ENCODE measurements at places on chromosomes 3 and 15. TPM values are rescaled to one million over a fixed set of nuclear protein-coding genes. Genes with fewer than 3 reads are reported as not detected.

DNA sequence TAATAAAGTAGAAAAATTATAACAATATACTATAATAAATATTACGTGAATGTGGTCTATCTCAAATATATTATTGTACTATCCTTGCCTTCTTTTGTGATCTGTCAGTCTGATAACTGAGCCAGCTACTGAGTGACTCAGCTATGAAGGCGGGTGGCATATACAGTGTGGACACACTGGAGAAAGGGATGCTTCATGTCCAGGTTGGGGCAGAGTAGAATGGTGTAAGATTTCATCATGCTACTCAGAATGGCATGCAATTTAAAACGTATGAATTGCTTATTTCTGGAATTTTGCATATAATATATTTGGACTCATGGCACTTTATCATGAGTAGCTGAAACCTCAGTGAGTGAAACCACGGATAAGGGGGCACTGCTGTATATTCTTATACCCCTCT, 172.9 kb upstream of the TBC1D5 start:
- no peak for DNase-seq

- DNase-seq, result no peak
Measured at GRCh38 chr3:169117264-169117663, 546.2 kb downstream of the MECOM start.

- peak; percentile 42 for DNase-seq
Measured at GRCh38 chr15:63599401-63600000, 2.3 kb downstream of the FBXL22 start.

- no peak for DNase-seq
Measured at GRCh38 chr3:119340446-119340845, 46.3 kb downstream of the ARHGAP31 start.

- DNase-seq, result no peak
Measured at GRCh38 chr3:127389420-127389819, 101.6 kb upstream of the PRR20G start.

DNA sequence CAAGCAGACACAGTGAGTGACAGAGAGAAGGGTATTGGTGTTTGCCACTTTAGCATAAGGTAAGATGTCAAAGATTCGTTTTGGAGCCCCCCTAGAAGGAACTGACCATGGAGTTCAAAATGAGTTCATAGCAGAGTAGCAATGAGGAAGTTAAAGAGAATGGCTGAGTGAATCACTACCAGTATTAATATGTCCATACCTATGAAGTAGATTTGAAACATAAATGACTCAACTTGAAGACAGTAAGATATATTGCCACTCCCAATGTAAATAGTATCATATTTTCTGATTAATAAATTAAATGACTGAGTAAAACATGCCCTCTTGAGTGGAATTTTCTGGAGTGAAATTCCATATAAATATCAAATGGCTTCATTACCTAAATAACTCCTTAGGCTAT, 675.1 kb downstream of the NLGN1 start:
- DNase-seq, result no peak

- peak; percentile 3 for DNase-seq
Measured at GRCh38 chr15:61474796-61475195, 245.7 kb upstream of the RORA start.

- DNase-seq, result no peak
Measured at GRCh38 chr15:80768158-80768557, 11.0 kb upstream of the CEMIP start.

DNA sequence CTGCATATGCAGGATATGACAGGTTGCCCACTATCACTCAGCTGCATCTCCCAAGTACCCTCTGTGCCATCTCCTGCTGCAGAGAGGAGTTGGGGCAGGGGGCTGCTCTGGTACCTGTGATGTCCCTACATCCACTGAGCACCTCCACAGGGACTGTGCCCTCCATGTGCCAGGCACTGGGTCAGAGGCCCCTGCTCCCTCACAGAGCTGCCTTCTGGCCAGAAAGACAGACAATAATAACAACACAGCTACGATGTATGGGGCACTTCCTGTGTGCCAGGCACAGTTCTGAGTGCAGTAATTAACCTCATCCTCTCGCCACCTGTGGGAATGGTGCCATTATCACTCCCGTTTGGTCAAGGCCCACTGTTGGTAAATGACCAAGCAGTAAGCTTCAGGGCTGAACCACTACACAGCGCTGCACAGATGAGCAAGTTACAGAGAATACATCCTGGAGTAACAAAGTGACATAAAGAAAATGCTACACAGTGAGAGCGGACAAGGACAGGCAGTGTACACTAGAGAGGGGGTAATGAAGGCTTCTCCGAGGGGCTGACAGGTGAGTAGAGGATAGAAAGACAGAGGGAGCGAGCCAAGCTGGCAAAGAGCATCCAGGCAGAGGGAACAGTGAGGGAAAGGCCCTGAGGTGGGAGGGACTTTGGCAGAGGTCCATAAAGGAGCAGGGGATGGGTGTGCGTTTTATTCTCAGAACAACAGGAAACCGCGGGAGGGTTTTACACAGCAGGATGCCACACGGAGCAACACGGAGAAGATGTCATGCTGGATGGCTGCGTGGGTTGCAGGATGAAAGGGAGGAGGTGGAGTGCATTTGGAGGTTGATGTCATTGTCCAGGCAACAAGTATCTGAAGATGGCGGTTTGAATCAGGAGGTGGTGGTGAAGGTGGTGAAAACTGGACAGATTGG, 13.6 kb downstream of the WNT7A start:
- DNase-seq, result no peak

DNA sequence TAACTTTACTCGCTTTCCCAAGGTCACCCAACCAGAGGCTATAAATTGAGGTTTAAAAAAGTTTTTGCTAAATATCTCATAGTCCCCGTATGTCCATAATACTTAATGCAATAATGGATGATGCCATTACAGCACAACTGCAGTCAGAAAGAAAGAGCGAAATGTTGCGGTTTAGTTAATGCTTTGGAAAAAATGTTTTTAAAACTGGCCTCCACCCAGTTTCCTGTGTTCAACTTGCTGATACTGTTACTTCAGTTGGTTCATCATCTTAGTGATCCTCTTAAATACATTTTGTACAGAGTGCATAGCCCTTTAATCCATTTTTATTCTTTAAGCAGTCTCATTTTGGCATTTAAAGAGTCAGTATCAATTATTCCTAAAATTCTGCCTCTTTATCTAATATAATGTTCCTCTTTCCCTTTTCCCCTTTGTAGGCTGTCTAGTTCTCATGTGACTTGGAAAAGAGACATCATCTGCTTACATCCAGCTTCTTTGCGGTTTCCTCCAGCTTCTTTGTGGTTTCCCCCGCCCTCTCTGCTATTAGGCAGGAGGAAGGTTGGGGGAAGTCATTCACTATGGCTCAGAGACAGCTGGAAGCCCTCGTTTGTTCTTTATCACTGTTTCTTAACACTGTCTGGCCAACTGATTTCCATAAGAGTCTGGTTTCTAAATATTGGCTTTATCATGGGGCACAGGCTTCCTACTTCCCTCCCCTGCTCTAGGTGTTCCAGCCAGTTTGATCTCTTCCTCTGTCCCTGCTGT, 154.3 kb downstream of the GOLIM4 start:
- peak; percentile 96 for DNase-seq

DNA sequence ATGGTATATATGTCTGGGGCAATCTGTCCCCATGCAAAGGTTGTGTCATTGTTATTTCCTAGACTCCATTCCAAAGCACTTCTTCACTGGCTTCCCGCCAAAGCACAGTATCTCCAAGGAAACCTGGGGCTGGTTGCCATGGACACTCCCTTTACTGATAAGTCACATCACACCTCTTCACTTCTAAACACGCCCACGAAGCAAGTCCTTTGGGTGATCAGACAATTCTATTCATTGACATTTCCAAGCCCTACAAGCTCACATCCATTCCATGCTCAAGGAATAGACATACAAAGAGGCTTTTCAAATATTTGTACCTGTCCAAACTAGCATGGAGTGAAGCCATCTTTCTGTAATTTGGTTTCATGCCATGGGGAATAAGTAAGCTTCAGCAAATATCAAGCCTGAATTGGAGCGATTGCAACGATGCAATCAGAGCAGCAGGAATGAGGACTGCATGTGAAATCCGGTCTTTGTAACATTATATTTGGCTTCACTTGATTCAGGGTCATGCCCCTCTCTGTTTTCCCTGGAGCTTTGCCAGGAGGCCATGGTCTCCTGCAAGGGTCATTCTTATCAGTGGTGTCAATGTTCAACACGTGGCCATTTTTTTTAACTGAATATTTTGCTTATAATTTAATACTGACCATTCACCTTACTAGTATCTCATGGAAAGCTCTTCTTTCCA, 201.6 kb upstream of the TMC3 start:
- DNase-seq, result no peak

TICRR gene
- 1.2 TPM for total RNA-seq

GRCh38 chr3:165522386-165522785, 314.8 kb downstream of the BCHE start:
- no peak for DNase-seq

- DNase-seq, result no peak
Measured at GRCh38 chr3:52223449-52224408, 1.7 kb downstream of the TLR9 start.

IMP3 gene
- total RNA-seq, result 45.1 TPM

GRCh38 chr15:82656641-82657266, 9.6 kb upstream of the CPEB1 start:
- DNase-seq, result no peak

GOLGA6B gene
- not detected for total RNA-seq

GLT8D1 gene
- total RNA-seq, result 116 TPM

GRCh38 chr15:78810003-78810361, 1.3 kb downstream of the ADAMTS7 start:
- no peak for DNase-seq

DNA sequence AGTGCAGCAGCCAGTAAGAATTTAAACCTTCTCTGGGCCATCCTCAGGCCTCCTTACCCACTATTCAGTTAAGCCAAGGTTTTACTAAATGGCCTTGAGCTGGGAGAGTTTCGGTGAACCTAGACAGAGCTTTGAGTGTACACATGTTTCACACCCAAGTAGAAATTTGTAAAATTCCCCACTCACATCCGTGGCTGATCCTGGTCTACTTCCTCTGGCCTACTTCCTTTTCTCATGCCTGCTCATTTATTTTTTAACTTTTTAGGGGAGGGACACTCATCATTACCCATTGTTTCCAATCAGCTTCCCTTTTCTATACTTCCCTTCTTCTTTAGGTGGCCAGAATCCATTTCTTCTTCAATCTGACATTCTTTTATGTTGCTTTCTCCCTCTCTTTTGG, 7.6 kb downstream of the CX3CR1 start:
- DNase-seq, result no peak

DNA sequence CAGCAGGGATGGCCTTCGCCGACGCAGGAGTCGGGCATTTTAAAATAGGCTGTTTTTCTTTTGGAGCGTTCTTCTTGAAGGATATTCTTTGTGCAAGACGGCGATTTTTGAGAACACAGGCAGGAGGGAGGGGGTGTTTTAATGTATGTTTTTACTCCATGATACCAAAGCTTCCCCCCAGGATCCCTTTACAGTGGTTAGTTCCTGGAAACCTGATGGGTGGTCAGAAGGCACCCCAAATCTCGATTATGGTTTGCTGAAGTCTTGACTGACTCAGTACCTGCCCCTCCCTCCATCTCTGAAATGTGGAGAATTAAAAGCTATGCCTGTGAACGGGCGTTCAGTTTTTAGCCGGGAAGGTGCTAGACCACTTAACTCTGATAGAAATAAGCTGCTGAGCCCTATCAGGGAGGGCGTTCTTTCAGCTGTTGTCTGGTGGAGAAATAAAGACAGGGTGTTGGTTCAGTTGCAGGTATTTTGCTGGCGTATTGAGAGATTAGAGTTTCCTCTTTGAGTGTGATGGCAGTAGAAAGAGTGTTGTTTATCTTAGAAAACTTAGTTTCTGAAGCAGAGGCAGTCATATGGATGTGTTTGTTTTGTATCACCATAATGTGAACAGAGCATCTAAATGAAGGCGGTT, 3.4 kb downstream of the IGF1R start:
- DNase-seq, result peak; percentile 67

DNA sequence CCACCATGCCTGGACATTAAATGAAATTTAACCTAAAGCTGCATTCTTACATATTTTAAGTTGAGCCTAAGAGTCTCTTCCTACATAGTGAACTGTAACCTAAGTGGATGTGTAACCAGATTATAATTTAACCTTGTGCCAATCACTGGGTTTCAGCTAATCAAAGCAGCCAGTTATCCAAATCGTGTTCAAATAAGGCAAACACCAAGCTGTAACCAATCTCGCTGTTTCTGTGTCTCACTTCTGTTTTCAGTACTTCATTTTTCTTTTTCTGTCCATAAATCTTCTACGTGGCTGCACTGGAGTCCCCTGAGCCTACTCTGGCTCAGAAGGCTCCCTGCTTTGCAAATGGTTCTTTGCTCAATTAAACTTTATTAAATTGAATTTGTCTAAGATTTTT, 186.1 kb upstream of the CNTN6 start:
- no peak for DNase-seq

CPEB1 gene
- total RNA-seq, result 62.3 TPM

DNA sequence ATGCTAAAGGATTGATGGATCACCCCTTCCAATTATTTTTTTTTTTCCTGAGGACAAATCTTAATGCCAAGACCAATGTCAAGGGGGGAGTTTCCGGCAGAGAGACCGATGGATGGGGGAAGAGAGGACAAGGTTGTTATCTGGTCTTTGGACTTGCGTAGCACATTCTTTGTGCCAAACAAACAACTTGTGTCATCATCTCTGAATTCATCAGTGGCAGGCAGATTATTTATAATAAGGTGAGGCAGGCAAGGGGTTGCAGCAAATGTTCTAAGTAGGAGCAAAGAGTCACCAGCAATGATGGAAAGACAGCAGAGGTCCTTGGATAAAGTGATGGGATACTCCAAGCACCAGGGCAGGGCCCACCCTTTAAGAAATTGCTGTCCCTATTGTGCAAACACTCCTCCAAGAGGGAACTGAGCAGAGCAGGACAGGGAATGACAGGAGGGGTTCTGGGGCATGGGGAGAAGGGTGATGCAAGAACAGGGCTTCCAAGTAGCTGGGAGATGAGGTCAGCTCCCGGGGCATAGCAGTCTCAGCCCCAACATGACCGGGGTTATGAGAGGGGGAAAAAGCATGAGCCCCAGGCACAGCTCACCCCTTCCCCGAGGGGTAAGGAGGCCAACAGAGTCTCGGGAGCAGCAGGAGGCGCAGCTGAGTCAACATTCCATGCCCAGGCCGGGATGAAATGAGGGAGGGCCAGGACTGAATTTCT, 57.4 kb downstream of the ANXA2 start:
- DNase-seq, result no peak

DNA sequence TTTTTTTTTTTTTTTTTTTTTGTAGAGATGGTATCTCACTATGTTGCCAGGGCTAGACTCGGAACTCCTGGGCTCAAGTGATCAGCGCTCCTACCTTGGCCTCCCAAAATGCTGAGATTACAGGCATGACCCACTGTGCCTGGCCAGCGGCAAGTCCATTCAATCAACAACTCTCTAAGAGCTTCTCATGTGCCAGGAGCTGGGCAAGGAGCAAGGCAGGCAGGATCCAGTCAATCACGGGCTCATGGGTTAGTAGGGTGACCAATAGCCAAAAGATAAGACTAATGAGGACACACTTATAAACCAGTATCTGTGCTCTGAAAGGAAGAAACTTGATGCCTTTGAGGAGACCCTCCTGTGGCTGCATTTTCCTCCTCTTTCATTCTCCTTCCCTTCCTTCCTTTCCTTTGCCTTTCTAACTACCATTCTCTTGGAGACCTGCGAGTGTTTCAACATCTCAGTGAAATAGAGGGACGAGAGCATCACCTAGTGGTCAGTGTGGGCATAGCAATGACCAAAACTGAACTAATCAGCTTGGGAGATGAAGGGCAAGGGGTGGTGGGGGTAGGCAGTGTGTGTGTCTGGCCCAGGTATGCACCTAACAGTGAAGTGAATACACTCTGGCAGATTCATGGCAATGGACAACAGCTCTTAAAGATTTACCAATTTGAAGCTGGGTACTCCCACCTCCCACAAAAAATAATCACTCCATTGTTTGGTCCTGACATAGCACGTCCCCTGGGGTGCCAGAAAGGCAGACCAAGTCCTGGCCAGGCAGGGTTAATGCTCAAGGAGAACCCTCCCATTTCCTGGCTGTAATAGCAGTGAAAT, 6.3 kb downstream of the RPP25 start:
- peak; percentile 74 for DNase-seq
